ENCODE measurements at places on chromosomes 4 and X.
A peak's percentile ranks its signal among the peaks of the same experiment; 100 is the strongest.

- DNase-seq, result peak; percentile 7
Observed at GRCh38 chr4:141158219-141158618, 24.9 kb upstream of the RNF150 start.

DNA sequence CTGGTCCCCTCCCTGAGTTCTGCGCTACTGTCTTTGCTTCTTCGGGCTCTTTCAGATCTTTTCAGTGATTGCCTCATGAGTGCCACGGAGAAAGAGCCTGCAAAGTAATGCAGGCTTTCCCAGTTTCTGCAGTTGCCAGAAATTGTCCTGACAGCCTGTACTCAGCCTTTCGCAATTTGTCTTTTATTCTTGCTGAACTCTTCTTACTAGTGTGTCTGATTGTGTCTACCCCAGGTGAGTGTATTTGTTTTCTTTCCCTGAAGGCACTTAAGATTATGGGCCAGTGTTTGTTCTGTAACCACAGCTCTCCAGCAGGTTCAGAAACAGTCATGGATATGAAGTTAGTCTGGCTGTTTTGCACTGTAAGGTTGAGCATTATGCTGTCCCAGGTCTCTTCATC, 47.1 kb downstream of the FAM193A start:
- no peak for DNase-seq

- DNase-seq, result no peak
Observed at GRCh38 chr4:6746721-6747293, 30.8 kb downstream of the BLOC1S4 start.

DNA sequence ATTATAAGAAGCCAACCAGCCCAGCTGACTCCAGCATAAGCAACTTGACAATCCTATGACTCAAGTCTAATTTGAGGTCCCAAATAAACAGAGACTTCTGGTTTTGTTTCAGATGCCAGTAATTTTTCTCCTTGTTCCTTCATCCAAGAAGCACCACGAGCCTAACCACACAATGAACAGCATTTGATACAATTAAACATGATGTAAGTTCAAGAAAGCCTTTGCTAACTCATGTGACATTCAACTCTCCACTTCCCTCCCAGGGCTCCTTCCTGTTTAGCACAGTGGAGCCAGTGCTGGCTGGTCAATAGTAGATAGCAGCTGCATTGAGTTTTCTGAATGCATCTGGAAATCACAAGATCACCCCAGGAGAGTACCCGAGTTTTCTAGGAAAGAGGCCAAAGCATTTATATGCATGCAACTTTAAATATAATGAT, 206.3 kb downstream of the ARHGAP24 start:
- no peak for DNase-seq

DNA sequence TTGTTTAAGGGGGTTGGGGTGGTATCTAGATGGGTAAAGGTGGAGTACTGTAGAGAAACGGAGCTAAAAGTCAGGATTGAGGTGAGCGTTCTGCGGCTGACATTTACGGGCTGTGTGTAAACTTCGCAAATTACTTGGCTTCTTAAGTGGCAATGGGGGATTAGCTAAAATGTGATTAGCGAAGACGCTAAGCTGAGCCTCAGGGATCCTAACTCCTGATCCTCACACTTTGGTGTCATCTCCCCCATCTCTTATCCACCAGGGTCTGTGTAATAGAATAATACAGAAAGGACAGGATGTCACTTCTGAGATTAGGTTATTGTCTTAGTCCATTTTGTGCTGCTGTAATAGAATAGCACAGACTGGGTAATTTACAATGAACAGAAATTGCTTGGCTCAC, 10.6 kb upstream of the FAT1 start:
- no peak for DNase-seq

DNA sequence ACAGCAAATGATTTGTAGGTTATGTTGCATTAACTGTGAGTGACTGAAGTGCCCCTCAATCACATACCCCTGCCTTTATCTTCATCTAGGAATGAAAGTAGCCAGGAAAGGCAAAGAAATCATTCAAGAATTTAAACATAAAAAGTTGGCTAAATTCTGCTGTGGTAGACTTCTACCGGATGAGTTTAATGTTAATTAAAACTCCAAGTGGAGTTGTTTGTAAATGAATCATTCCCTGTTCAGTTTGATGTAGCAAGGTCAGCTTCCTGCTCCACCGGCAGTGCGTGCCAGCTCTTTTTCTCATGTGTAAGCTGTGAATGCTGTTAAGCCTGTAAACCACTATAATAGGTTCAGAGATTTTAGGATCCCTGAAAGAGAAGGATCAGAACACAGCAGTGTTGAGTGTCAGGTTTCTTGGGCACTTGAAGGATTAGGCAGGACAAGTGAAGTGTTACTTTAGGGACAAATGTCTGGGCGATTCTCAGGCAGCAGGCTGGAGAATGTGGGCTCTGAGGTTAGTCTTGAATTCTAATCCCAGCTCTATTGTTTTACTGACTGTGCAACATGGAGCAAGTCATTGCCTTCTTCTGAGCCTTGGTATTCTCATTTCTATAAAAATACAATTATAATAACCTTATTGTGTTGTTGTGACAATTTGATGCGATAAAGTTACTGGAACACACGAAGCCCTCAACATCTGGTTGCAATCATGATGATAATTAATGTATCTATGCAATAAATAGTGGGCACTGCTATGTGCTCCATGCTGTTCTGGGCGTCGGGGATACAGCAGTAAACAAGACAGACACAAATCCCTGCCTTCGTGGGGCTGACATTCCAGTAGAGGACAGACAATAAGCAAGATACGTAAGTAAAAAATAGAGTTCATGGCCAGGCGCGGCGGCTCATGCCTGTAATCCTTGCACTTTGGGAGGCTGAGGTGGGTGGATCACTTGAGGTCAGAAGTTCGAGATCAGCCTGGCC, 112.0 kb downstream of the SHROOM3 start:
- DNase-seq, result no peak

GRCh38 chrX:134990801-134991481, at the start of gene SMIM10:
Gene SMIM10, plus strand, starts transcription at chrX:134990991. Its CDS starts 105 bp downstream, at chrX:134991096.
- DNase-seq, result no peak

DNA sequence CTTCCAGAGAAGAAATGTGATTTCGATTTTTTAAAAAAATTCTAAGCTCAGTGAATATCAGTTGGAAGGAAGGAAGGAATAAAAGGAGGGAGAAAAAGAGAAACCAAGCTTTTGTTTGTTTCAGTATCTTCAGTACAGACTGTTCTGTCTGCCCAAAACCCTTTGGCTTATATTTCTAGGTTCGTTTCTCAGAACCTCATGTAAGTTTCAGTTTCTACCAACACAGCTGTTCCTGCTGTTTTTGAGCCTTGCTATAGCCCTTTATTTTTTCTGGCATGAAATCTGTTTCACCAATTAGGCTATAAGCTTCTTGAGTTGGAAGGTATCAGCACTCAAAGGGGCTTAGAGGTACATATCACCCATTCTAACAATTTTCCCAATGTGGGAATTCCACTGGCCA, 157.9 kb downstream of the GBA3 start:
- DNase-seq, result no peak

- DNase-seq, result no peak
Observed at GRCh38 chr4:174626342-174627008, 104.2 kb upstream of the HPGD start.

DNA sequence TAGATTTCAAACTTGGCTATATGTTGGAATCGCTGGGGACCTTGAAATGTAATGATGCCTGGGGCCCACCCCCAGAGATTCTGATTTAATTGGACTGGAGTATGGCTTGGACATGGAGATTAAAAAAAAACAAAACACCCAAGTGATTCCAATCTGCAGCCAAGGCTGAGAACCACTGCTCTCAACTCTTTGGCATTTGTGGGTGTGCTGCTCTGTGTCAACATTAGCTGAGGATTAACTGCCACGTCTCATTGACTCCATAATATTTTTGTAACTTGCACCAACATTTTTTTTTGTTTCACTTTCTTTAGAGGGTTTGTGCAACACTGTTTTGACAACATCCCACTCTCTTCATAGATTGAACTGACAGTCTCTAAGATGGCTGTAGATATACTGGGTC, 41.1 kb upstream of the PDK3 start:
- no peak for DNase-seq

GRCh38 chrX:22922961-22923360, 76.8 kb upstream of the DDX53 start:
- DNase-seq, result no peak

- no peak for DNase-seq
Observed at GRCh38 chrX:14758029-14758491, 114.8 kb downstream of the FANCB start.

DNA sequence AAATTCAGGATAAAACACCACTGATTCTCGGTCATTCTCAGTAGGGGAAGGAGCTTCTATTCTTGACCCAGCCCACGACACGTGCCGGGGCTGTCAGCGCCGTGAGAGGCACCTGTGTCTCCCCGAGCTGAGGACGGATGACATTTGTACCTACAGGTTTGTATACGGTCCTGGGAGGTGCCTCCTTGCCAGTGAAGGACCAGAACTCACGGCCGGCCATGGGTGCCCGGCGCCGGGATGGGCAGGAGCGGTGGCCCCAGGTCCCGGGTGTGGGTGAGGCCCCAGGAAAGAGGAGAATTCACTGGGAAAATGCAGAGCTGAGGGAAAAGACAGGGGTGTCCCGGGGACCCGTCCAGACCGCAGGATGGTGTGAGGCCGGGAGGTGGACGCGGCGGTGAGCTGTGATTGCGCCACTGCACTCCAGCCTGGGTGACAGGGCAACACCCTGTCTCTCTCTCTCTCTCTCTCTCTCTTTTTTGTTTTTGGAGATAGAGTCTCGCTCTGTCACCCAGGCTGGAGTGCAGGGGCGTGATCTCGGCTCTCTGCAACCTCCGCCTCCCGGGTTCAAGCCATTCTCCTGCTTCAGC, 48.9 kb upstream of the PPP2R3B start:
- DNase-seq, result no peak

DNA sequence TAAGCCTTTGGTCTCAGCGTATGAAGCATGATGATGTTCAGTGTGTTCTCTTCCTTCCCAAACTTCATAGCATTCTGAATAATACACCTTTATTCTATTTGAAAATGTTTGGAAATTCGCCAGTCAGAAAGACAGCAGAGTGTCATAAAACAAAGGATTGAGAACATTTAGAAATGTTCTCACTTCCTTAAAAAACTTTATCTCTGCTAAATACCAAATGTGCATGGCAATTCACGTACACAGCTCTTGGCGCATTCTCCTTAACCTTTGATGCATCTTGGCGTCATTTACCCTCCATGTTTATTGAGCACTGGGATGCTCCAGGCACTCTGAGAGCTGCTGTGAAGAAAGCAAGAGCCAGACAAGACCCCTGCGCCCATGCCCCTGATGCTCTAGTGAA, 7.2 kb upstream of the IRF2 start:
- DNase-seq, result no peak

- DNase-seq, result no peak
Observed at GRCh38 chr4:34039766-34040165, 2204.5 kb downstream of the ARAP2 start.

GRCh38 chrX:73068467-73069364, 10.6 kb downstream of the PABPC1L2A start:
- no peak for DNase-seq

GRCh38 chrX:52353838-52354237, 15.0 kb upstream of the XAGE2 start:
- DNase-seq, result no peak

GRCh38 chr4:183504930-183505610, at the start of gene ING2:
Gene ING2, plus strand, starts transcription at chr4:183505058. Its CDS starts 138 bp downstream, at chr4:183505196.
- DNase-seq, result peak; percentile 65

GRCh38 chr4:177041356-177041755, 248.6 kb upstream of the VEGFC start:
- no peak for DNase-seq

- DNase-seq, result no peak
Observed at GRCh38 chr4:186172546-186172945, 18.8 kb upstream of the CYP4V2 start.

- DNase-seq, result no peak
Observed at GRCh38 chrX:38726612-38727011, 74.6 kb upstream of the MID1IP1 start.

GRCh38 chrX:8846266-8846665, 45.1 kb upstream of the FAM9A start:
- no peak for DNase-seq

DNA sequence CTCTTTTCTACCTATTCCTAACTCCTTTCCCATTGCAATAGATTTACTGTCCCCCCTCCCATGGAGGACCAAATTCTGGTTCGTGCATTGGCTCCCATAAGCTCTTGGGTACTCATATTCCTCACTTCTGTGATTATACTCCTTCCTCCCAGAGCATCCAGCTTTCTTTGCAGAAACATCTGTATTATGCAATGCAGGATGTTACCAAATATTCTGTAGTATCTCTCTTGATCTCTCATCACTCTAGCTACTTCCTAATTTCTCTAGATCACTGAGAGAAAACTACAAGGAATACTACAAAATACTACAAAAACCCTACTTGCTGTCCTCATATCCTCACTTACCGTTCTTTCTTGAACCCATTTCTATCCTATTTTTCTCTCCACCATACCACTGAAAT, 395.9 kb upstream of the HS3ST1 start:
- no peak for DNase-seq

DNA sequence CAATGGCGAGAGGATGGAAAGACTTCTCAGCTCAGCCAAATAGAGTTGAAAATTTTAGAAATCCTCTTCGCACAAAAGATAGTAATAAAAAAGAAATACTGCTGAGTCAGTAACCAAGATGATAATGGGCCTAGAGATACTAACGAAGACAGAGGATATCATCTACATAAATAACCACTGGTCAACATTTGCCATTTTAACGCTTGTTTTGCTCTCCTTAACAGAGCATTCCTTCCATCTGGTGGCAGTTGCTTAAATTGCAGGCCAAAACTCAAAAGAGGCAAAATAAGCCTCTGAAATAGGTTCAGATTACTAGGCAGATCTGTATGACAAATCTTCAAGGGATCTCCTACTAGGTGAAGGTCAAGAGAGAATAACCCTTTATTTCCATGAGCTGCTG, 51.7 kb upstream of the MCF2 start:
- no peak for DNase-seq

GRCh38 chr4:170005472-170005871, 20.7 kb downstream of the MFAP3L start:
- no peak for DNase-seq

- DNase-seq, result no peak
Observed at GRCh38 chr4:146582864-146583263, 55.8 kb upstream of the POU4F2 start.

- DNase-seq, result no peak
Observed at GRCh38 chr4:106273831-106274230, 42.2 kb downstream of the TBCK start.

DNA sequence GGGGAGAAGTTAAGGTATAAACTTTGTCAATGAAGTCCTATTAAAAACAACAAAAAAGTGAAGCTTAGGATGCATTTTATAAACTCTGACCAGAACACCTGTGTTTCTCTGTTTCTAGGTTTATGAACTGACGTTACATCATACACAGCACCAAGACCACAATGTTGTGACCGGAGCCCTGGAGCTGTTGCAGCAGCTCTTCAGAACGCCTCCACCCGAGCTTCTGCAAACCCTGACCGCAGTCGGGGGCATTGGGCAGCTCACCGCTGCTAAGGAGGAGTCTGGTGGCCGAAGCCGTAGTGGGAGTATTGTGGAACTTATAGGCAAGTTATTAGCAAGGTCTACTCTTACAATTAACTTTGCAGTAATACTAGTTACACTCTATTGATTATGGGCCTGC, 46.6 kb downstream of the HTT start:
- DNase-seq, result no peak

Measured in cerebellar nuclear complex (tissue), 1 donor.